Activated CD4-positive, alpha-beta T cell treated with anti-CD3 and anti-CD28 coated beads, Interleukin-2, amount 10 ng/mL, durations not matched to agents 24 days and 14 days (primary cell): ENCODE measurements at places on chromosomes 2 and 18.

DNA sequence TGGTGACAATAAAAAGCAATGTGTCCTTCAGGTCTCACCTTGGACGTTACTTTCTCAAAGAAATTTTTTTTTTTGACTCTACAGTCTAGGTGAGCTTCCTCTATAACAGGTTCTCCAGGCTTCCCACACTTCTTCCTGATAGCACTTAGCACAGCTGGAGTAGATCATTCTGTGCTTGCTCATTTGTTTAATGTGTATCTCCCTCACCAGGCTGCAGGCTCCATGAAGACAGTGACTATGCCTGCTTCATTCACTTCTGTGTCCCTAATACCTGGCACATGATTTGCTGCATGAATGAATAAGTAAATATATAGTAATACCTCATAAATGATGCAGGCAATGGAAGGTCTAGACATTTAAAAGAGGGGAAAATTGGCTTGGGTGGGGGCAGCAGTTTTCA, 109.9 kb upstream of the CD302 start:
- DNase-seq: no peak
- no peak overlapping the region for H3K4me3 ChIP-seq
- H3K27me3 ChIP-seq: no peaks in the 10 kb centered on the region
- H3K27ac ChIP-seq: no peak overlapping the region

- peaks cover 6% of the 10 kb centered on the region for H3K4me1 ChIP-seq
- no peaks in the 10 kb centered on the region for H3K36me3 ChIP-seq
- DNase-seq: no peak
- H3K27me3 ChIP-seq: peaks cover 5% of the 10 kb centered on the region
These were observed 88.9 kb downstream of the MYL12B start for GRCh38 chr18:3350566-3351527.

DNA sequence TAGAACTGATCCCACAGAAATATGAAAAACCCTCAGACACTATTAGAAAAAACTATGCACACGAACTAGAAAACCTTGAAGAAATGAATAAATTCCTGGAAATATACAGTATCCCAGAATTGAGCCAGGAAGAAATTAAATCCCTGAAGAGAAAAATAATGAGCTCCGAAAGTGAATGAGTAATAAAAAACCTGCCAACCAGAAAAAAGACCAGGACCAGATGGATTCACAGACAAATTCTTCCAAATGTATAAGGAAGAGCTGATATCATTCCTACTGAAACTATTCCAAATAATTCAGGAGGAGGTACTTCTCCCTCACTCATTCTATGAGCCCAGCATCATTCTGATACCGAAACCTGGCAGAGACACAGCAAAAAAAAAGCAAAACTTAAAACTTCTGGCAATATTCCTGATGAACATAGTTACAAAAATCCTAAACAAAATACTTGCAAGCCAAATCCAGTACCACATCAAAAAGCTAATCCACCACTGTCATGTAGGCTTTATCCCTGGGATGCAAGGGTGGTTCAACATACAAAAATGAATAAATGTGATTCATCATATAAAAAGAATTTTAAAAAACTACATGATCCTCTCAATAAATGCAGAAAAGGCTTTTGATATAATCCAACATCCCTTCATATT, 1397.6 kb upstream of the DDX18 start:
- no peak overlapping the region for H3K4me3 ChIP-seq
- no peak for DNase-seq
- H3K4me1 ChIP-seq: no peaks in the 10 kb centered on the region
- no peaks in the 10 kb centered on the region for H3K36me3 ChIP-seq

GRCh38 chr18:58630071-58630470, 1.2 kb upstream of the ALPK2 start:
- H3K36me3 ChIP-seq: no peaks in the 10 kb centered on the region
- H3K27me3 ChIP-seq: peaks cover 9% of the 10 kb centered on the region
- DNase-seq: no peak
- no peak overlapping the region for H3K4me3 ChIP-seq
- peaks cover 29% of the 10 kb centered on the region for H3K4me1 ChIP-seq
- H3K27ac ChIP-seq: no peak overlapping the region

GRCh38 chr2:239151201-239152131, 249.4 kb downstream of the HDAC4 start:
- peak overlapping the region; percentile 12 for H3K27ac ChIP-seq
- DNase-seq: no peak
- peaks cover 13% of the 10 kb centered on the region for H3K4me1 ChIP-seq
- no peaks in the 10 kb centered on the region for H3K27me3 ChIP-seq
- H3K36me3 ChIP-seq: peaks cover 63% of the 10 kb centered on the region

- no peak overlapping the region for H3K27ac ChIP-seq
- no peak overlapping the region for H3K4me3 ChIP-seq
- H3K27me3 ChIP-seq: peaks cover 2% of the 10 kb centered on the region
- no peaks in the 10 kb centered on the region for H3K36me3 ChIP-seq
- H3K4me1 ChIP-seq: no peaks in the 10 kb centered on the region
- DNase-seq: no peak
These were observed 197.5 kb downstream of the PDE1A start for GRCh38 chr2:182229297-182229696.

GRCh38 chr2:164778723-164779122, 62.9 kb downstream of the COBLL1 start:
- no peak overlapping the region for H3K27ac ChIP-seq
- H3K36me3 ChIP-seq: no peaks in the 10 kb centered on the region
- no peak for DNase-seq
- H3K4me3 ChIP-seq: no peak overlapping the region

DNA sequence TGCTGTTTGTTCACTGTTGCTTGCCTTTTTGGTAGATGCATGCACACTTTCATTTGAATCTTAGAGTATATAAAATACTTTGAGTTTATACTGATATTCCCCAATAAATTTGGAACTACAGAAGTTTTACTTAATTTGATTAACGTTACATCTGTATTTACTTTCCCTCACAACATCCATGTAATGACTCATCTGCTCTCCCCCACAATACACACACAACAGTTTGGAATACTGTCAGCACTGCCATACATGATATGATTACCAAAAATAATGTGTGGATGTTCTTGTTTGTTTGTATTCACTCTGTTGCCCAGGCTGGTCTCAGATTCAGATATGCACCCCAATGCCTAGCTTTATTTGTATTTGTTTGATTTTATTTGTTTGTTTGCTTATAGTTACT, 144.2 kb downstream of the WDR7 start:
- DNase-seq: no peak
- H3K4me1 ChIP-seq: no peaks in the 10 kb centered on the region
- no peak overlapping the region for H3K27ac ChIP-seq
- no peak overlapping the region for H3K4me3 ChIP-seq

DNA sequence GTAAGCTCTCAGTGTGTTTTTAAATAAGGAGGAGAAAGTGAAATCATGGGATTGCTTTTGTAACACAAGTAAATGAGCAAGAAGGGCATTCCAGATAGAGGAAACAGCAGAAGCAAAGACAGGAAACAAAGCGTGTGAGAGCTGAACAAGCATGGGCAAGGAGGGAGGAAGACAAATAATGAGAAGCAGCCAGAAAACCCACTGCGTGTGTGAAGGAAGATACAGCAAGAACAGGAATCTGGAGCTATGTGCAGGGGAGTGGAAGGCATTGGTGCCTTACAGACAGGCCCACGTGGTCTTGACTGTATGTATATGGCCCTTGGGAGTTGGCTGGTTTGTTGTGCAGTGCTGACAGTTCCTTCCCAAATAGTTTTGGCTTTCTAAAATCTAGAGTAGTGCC, 88.6 kb downstream of the AAK1 start:
- H3K4me1 ChIP-seq: peaks cover 28% of the 10 kb centered on the region
- H3K27me3 ChIP-seq: no peaks in the 10 kb centered on the region
- H3K36me3 ChIP-seq: peaks cover 31% of the 10 kb centered on the region
- peak overlapping the region; percentile 30 for H3K27ac ChIP-seq
- DNase-seq: no peak

DNA sequence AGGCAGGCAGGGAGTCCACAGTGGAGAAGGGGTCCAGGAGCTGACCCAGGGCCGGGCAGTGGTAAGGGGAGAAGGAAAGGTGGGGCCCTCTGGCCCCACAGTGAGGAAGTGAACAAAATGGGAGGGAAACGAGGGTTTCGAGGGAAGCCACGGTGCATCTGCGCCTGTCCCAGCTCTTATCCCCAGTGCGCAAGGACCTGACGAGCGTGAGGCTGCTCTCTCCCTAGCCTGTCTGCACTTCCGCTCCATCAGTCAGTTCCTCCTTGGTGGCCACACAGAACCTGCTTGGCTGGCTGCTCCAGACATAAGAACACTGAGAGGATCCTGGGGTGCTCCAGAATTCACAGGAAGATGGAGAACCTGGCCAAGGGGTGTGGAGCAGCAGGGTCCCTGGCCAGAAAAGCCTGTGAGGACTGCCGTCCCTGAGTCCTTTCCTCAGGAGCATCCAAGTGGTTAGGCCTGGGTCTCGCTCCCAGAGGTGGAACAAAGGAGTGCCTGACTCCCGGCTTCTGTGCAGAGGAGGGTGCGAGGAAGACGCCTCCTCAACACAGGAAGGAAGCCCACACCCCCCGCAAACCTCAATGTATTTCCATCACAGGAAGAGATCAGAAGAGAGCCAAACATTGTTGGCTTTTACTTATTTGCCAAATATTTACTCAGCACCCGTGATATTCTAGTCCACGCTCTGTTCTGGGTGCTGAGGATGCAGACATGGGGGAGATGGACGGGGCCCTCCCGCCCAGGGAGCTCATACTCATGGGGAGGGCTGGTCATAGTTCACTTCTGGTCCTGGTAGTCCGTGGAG, 43.7 kb upstream of the SEMA4C start:
- no peaks in the 10 kb centered on the region for H3K27me3 ChIP-seq
- H3K4me1 ChIP-seq: peaks cover 34% of the 10 kb centered on the region
- peak; percentile 90 for DNase-seq

- no peak for DNase-seq
- no peak overlapping the region for H3K27ac ChIP-seq
- H3K27me3 ChIP-seq: peaks cover 46% of the 10 kb centered on the region
- H3K36me3 ChIP-seq: no peaks in the 10 kb centered on the region
These were observed 252.4 kb downstream of the LPIN1 start for GRCh38 chr2:11998626-11999378.
